NCI-H1417 (cell line): ENCODE measurements at places on chromosomes 12 and 14.
A peak's percentile ranks its signal among the peaks of the same experiment; 100 is the strongest.

DNA sequence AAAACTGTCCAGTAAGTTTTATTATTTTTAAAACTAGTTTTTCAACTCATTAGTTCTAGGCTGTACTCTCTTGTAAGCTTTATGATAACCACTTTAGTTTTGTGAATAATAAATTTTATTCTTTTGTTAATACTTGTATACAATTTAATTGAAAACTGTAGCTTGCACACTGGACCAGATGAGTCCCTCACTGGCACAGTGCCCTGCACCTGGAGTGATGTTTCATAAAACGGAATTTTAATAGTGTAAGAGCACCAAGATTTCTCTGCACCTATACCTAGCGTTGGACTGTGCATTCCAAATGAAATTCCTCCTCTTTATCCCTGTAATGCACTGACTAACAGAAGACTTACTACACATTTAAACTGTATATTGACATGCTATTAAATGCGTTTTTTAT is 80.8 kb downstream of the PRIMA1 start:
- DNase-seq = no peak

GRCh38 chr12:20125276-20125798 is 243.0 kb upstream of the PDE3A start:
- DNase-seq = no peak

DNA sequence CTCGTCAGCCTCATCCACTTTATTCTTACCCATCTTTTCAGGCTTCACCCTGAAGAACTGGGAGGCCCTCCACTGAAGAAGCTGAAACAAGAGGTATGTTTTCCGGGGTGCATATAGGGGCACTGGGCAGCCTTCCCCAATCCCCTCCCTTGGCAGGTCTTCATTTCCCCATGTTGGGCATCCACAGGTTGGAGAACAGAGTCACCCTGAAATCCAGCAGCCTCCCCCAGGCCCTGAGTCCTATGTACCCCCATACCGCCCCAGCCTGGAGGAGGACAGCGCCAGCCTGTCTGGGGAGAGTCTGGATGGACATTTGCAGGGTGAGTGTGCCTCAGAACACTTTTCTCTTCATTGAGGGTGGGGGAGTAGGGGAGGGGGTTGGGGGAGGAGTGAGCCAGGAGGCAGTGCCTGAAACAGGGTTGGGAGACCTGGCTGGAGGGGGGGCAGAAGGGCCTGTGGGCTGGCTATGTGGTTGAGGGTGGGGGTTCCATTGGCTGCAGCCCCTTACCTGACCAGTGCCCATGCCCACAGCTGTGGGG is 4.0 kb downstream of the NAB2 start:
- no peak for DNase-seq

DNA sequence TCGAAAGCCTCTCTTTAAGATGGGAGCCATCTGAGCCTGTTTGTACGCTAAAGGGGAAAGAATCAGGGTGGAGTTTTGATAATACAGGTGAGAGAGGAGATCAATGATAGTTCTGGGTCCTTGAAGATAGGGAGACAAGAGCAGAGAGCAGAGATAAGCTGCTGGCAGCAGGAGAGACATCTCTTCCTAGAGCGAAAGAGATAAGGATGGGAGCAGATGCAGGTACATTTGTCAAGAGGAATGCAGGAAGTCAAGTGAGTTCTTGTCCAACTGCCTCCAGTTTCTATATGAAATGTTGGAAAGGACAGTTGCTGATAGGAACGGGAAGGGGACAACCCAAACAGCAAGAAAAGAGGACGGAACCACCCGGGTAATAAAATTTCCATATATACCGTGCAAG is 24.7 kb upstream of the HIF1A start:
- DNase-seq = no peak

- DNase-seq = peak; percentile 38
These were observed 25.5 kb upstream of the DTX1 start for GRCh38 chr12:113030875-113031525.
